Activated T-helper 1 cell treated with Interleukin-2 at 50 U/mL for 16 hours (primary cell): ENCODE measurements at places on chromosomes 7 and 10.

- peak; percentile 13 for DNase-seq
Measured at GRCh38 chr7:158394936-158395335, 192.7 kb downstream of the PTPRN2 start.

DNA sequence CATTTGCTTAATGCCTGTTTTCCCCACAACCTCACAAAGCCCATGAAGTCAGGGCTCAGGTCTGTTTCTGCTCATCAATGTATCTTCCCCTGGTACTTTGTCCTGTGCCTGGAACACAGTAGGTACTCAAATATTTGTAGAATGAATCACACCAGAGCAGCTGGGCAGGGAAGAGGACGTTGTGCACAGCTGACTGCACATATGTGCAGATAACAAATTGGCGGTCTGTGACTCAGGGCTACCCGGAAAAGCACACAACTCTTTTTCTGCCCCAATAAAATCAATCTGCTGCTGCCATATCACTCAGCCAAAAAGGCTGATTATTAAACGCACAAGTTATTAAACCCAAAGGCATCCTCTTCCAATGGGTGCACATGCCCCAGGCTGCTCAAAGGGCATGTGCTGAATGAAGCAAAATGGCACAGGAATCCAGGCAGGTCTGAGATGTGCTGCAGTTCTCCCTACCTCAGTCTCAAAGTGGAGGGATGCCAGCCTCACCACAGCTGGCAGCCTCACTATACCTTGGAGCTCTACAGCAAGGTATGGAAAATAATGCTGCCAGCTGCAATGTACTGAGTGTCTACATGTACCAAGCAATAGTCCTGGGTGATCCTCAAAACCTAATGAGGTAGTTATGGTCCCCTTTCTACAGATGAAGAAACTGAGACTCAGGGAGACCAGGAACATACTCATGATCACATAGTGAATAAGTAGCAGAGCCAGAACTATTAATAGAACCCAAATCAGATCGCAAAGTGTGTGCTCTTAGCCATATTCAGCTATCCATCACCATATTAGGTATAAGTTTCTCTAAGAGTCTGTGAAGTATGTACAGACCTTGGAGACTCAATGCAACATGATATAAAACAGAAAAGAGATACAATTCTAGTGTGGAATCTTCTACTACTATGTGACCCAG, 43.4 kb downstream of the SORBS1 start:
- no peak for DNase-seq

GRCh38 chr7:112112822-112113255, 93.4 kb downstream of the DOCK4 start:
- no peak for DNase-seq

DNA sequence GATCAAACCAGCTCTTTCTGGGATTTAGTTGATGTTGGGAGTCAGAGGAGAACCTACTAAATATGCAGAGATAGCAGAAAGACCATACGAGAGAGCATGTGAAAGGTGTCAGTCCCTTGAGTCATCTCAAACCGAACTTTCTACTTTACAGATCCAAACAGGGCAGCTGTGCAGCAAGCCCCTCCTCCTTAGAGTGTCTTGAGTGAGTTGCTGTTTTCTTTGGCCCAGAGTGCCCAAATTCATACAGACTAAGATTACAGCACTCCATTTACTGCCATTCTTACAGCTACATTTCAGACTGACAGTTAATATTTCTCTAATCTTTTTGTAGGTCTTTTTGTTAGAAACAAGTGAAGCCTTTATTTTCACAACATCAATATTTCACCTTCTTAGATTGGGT, 53.4 kb downstream of the NRCAM start:
- no peak for DNase-seq

GRCh38 chr10:15801641-15802040, 58.7 kb downstream of the MINDY3 start:
- no peak for DNase-seq

DNA sequence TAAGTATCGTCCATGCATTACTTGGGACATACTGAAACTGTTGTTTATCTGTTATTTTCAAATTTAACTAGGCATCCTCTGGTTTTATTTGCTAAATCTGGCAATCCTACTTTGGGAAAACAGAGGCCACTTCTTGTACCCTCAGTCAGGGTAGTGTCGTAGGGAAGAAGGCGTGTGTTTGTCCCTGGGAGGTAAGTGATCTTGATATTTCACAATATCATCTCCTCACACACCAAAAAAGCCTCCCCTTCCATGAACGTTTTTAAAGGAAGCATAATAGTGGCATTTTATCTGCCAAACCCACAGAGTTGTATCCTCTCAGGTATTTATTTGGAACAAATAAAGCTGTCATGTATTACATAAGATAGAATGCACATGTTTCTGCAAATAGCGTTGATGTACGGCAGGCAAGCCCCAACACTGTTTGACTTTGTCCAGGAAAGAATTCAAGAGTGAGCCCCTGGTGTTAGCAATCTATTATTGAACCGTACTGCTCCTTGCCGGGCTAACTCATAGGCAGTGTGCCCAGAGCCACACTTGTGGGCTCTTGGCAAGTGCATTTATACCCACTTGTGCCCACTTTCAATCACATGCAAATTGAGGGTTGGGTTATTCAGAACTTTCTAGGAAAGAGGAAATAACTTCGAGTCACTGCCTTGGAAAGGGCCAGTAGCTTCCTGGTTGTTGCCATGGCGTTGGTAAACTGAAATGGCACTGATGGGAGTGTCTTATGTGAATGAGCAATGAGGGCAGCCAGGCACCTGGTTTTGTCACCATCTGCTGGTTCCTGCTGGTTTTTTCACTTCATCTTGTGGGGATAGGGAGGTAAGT, 266.0 kb downstream of the USP6NL start:
- DNase-seq = no peak

DNA sequence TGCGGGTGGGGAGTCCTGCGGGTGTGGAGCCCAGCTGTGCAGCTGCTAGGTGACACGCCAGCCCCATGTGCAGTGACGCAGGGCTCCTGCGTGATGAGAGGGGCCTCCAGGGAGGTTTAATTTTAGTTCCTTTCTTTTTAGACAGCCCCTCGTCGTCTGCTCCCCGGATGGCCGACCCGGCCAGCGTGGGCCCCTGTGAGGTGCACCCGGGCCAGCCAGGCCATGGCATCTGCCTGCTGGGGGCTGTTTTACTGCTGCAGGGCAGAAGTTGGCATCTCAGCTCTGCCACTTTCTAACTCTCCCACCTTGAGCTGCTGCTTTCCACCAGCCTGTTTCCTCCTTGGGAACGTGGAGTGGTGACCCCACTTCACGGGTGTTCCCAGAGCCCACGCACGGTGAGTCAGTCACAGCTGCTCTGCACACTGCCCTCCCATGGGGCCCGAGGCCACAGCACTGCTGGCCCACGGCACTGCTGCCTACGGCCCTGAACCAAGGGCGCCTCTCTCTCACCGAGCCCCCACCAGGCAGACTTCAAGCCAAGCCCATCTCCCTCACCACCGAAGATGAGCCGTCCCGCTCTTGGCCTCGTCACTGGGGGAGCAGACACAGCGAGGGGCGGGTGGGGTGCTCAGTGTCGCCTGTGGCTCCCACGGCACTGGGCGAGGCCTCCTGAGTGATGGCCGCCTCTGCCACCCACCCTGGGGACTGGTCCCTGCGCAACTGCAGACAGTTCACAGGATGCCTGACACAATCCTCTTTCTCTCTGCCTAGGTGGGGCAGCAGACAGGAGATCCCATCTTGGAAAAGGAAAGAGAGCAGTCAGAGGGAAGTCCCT, 21.3 kb downstream of the CYP2W1 start:
- DNase-seq = no peak

DNA sequence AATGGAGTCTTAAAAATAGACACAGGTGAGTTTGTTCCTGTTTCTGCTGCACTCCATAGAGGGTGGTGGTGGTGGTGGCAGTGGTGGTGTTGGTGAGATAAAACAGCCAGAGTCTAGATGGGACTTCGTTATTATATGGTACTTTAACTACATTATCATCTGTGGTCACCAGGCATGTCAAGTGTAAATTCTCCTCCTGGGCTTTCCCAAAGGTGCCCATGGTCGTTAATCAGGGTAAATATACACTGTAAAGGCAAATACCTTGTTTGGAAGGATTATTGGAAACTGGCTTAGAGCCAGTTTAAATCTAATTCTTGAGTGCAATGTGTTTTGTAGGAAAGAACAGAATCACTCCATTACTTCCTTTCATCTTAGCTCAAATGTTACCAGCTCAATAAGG, 21.5 kb upstream of the COMMD3 start:
- DNase-seq = no peak

DNA sequence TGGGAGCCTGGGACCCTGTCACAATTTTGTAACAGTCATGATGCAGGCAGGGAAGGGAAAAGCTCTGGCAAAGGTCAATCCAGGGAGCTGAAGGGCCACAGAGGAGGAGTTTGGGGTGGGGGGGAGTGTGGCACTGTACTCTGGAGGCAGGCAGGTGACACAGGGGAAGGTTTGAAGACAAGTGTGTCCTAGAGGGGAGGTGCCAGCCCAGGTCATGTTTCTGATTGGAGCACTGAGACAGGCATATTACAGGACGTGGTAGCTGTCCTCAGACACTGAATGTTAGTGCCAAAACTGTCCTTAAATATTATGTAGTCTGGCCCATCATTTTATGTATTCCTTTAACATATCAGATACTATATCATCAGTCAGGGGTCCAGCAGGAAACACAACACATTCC, 75.6 kb upstream of the LRRC4 start:
- DNase-seq = no peak

DNA sequence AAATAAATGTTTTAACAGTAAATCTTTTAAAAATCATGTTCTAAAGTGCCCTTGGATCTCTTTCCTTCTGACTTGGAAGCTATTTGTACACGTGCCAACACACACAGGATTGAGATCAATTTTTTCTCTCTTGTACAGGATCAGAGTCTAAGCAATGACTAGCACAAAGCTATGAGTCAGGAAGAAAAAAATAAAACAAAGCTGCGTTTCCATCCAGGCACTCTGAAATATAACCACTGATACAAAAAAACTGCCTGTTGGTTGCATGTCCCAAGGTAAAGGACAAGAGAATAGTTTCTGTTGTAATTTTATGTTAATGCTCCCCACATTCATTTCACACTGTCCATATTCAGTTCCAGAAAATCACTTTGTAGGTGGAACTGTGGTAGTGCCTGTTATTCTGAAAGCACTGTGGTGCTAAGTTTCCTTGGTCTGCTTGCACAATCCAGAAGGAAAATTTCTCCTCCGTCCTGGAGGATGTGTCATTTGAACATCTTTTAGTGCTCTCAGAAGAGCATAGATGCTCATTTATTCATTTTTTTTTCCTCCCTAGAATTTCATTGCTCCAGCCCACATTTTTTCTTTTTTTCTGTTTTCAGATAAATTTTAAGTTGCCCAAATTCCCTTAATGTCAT, 113.4 kb downstream of the PLXDC2 start:
- no peak for DNase-seq

- DNase-seq = no peak
Measured at GRCh38 chr10:48444266-48444665, 137.8 kb downstream of the MAPK8 start.

DNA sequence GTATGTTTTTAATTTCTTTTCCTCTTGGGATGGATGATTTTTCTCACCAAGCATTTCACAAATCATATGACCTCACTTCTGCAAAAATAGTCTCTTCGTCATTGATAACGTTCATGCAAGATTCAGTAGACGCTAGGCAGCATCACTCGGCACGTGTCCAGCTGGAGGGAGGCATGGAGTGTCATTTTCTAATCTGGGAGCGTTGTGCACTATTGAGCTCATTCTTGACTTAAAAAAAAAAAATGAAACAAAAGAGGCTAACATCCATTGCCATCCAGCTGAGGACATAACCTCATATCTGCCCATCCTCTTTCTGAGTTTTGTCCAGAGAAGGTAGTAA, 56.2 kb downstream of the COL17A1 start:
- no peak for DNase-seq

DNA sequence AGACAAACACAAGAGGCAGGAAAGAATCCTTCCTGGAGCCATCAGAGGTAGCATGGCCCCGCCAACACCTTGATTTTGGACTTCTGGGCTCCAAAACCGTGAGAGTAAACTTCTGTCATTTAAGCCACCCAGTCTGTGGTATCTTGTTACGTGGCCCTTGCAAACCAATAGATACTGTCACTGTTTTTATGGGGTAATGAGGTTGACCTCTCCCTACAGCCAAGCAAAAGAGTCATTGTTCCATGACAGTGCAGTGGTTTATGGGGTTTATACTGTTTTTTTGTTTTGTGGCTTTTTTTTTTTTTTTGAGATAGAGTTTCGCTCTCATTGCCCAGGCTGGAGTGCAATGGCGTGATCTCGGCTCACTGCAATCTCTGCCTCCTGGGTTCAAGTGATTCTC, 32.8 kb downstream of the KIAA1549 start:
- DNase-seq = no peak

DNA sequence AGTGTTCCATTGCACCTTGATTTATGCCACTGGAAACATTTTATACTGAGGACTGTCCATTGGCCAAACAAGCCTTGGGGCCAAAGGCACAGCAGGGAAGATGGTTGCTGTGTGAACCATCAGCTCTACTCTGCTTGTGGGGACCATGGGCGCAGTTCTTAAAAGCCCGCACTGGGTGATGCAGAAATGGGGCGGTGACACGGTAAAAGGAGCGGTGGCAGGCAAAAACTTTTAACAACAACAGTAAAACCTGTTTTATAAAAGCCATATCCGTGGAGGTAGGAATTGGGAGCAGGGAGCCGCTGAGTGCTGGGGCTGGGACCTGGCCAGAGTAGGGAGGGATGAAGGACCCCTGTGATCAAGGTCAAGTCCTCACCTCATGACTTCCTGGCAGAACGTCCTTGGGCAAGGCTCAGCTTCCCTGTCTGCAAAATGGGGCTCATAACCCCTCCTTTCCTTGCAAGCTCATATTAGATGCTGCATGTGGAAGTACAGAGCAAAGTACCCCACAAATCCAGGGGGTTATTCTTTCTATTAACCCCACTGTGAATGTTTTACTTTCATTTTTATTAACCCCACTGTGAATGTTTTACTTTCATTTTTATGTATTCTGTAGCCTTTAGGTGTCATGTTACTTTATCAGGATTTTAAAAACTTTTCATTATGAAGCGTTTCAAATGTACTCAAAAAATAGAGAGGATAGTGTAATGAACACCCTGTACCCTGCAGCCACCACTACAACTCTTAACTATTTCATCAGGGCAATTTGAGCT, 78.3 kb downstream of the GRK5 start:
- no peak for DNase-seq

DNA sequence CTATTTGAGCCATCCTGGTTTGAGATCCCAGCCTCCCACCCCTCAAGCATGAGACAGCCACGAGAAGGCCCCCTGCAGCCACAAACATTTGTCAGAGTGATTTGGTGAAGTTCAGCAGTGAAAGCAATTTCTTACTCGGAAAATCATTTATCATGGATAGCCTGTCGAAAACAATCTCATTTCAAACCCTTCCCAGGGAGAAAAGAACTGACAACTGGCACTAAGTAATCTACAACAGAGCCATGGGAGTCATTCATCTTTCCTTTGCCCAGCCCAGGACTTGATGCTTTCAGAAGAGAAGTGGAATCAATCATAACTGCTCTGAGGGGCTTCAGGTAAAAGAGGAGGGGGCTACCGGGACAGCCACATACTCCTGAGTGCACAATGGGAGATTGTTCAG, 411.2 kb downstream of the KCNMA1 start:
- DNase-seq = no peak

GRCh38 chr10:110372656-110373055, 67.9 kb upstream of the SMNDC1 start:
- DNase-seq = no peak
